ENCODE measurements at places on chromosomes 2 and 18.

DNA sequence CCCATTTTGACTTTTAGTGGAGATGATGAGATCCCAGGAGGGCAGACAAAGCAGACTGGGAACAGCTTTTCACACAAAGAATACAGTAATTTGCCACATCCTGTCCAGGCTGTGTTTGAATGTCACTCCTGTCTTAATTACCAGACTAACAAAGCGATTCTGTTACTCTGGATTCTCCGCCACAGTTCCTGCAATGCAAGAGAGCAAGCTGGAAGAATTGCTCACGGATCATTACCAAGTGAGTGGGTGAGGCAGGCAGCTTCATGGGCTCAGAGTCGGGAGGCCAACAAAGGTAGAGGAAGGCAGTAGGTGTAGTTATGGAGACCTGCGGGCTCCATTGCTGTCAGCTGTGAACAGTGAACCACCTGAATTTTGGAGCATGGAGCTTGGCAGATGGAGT, 250.5 kb upstream of the ATP5MC3 start:
- DNase-seq: no peak

DNA sequence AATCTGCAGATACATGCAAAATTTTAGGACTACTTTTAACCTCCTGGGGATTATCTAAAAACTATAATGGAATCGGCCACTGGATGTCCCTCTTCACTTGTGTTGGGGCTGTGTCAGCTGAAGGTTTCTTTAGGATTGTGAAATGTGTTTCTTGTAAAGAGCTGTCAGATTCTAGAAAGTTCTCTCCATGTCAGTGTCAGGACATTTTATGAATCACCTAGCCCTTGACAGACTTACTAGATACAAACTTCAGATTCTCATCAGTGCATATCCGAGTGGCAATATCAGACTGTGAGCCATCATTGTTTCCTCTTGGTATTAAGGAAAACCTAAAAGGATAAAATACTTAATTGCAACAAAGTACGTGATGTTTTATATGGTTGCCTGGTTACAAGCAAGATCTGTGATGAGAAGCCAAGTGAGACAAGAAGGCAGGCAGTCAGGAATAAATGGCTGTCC, 107.3 kb downstream of the CPS1 start:
- no peak for DNase-seq

DNA sequence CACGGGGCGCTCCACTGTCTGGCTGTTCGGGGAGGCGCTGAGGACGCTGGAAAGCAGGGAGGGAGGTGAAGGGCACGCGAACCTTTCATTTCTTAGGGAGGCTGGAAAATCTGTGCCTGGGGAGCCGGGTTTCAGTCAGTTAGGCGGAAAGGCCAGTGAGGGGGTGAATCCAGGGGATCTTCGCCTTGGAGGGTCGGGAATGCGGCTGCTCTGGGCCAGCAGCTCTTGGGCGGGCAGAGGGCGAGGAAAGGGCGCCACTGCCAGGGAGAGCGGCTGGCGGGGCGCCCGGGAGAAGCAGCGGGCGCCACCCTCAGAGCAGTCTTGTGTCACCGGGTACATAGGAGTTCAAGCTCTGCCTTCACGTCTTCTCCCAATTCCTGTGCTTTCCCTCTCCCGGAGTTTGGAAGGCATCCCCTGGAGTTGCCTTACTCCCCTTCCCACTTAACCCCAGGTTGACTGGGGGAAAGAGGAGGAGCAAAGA, 1.4 kb downstream of the CCDC85A start:
- no peak for DNase-seq

DNA sequence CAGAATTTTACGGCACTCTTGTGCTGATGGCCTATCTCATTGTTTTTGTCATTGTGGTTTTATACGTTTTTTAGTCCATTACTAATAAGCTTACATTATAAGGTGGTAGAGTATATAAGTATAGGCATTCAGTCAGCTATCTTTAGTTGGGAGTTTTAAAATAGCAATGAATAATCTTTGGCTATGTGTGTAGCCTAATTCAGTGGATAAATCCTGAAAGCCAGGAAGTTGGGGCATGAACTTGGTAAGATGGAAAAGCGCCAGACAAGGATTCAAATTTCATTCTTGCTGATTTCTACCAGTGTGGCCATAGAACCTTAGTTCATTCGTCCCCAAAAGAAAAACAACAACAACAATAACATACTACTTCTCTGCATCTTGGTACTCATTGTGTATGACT, 31.2 kb downstream of the EPC2 start:
- DNase-seq: no peak
